Esophagus squamous epithelium (tissue), 5 donors: ENCODE measurements at places on chromosomes 7 and 10. TPM values are rescaled to one million over a fixed set of nuclear protein-coding genes. Genes with fewer than 3 reads are reported as not detected.

Gene JAZF1
- 8.6 TPM for total RNA-seq

GRCh38 chr7:27339478-27339877, 96.9 kb downstream of the EVX1 start:
- H3K36me3 ChIP-seq = no peaks in the 10 kb centered on the region
- no peak overlapping the region for H3K27ac ChIP-seq
- no peak for DNase-seq
- H3K4me3 ChIP-seq = no peak overlapping the region
- no peaks in the 10 kb centered on the region for H3K27me3 ChIP-seq
- H3K4me1 ChIP-seq = no peaks in the 10 kb centered on the region

- H3K27ac ChIP-seq = no peak overlapping the region
- no peak overlapping the region for H3K4me3 ChIP-seq
- H3K36me3 ChIP-seq = no peaks in the 10 kb centered on the region
- no peaks in the 10 kb centered on the region for H3K4me1 ChIP-seq
- no peak for DNase-seq
- no peaks in the 10 kb centered on the region for H3K27me3 ChIP-seq
Observed at GRCh38 chr7:2896131-2896530, 52.0 kb upstream of the GNA12 start.

- no peaks in the 10 kb centered on the region for H3K4me1 ChIP-seq
- no peak overlapping the region for H3K4me3 ChIP-seq
- H3K27ac ChIP-seq = no peak overlapping the region
- no peaks in the 10 kb centered on the region for H3K36me3 ChIP-seq
- DNase-seq = no peak
Observed at GRCh38 chr7:46210467-46210866, 289.4 kb upstream of the IGFBP3 start.

GRCh38 chr10:51063659-51064535, 10.4 kb upstream of the PRKG1 start:
- no peaks in the 10 kb centered on the region for H3K36me3 ChIP-seq
- no peaks in the 10 kb centered on the region for H3K27me3 ChIP-seq
- no peak overlapping the region for H3K27ac ChIP-seq
- H3K4me3 ChIP-seq = no peak overlapping the region
- H3K4me1 ChIP-seq = no peaks in the 10 kb centered on the region
- DNase-seq = no peak

GRCh38 chr7:103336761-103337160, 7.8 kb downstream of the DNAJC2 start:
- DNase-seq = no peak
- H3K4me1 ChIP-seq = no peaks in the 10 kb centered on the region
- H3K27me3 ChIP-seq = no peaks in the 10 kb centered on the region
- peaks cover 98% of the 10 kb centered on the region for H3K36me3 ChIP-seq

DNA sequence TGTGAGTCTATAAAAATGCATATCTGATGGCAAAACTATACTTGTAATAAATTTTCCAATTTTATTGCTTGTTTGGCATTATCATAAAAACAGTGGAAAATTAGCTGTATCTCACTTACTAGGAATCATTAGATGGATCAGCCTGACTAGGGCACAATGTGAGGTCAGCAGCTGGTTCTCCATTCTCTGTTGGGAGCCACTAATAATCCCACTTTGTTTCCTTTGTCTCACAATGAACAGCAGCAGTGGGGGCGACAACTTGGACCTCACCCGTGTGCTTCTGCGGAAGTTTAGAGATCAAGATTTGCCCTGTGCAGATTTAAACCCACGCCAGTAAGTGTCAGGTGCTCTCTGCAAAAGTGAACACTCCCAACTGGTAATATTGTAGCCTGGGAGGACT, 295.5 kb downstream of the ABCA13 start:
- H3K36me3 ChIP-seq = no peaks in the 10 kb centered on the region
- no peak overlapping the region for H3K27ac ChIP-seq
- H3K4me1 ChIP-seq = no peaks in the 10 kb centered on the region
- H3K27me3 ChIP-seq = no peaks in the 10 kb centered on the region

- H3K36me3 ChIP-seq = no peaks in the 10 kb centered on the region
- DNase-seq = no peak
- no peaks in the 10 kb centered on the region for H3K4me1 ChIP-seq
- H3K27ac ChIP-seq = peak overlapping the region; percentile 85
- peak overlapping the region; percentile 29 for H3K4me3 ChIP-seq
Observed at GRCh38 chr7:50305583-50306493, 1.3 kb downstream of the IKZF1 start.

GRCh38 chr10:84360637-84361365, 32.4 kb downstream of the CCSER2 start:
- DNase-seq = no peak
- H3K27me3 ChIP-seq = no peaks in the 10 kb centered on the region
- no peaks in the 10 kb centered on the region for H3K36me3 ChIP-seq
- peak overlapping the region; percentile 7 for H3K27ac ChIP-seq

Gene IQUB
- total RNA-seq = not detected

- H3K36me3 ChIP-seq = no peaks in the 10 kb centered on the region
- DNase-seq = no peak
- no peak overlapping the region for H3K4me3 ChIP-seq
- H3K27ac ChIP-seq = no peak overlapping the region
Observed at GRCh38 chr7:108248418-108248817, 118.3 kb upstream of the LAMB4 start.

Gene ADRA2A
- 0.40 TPM for total RNA-seq

DNA sequence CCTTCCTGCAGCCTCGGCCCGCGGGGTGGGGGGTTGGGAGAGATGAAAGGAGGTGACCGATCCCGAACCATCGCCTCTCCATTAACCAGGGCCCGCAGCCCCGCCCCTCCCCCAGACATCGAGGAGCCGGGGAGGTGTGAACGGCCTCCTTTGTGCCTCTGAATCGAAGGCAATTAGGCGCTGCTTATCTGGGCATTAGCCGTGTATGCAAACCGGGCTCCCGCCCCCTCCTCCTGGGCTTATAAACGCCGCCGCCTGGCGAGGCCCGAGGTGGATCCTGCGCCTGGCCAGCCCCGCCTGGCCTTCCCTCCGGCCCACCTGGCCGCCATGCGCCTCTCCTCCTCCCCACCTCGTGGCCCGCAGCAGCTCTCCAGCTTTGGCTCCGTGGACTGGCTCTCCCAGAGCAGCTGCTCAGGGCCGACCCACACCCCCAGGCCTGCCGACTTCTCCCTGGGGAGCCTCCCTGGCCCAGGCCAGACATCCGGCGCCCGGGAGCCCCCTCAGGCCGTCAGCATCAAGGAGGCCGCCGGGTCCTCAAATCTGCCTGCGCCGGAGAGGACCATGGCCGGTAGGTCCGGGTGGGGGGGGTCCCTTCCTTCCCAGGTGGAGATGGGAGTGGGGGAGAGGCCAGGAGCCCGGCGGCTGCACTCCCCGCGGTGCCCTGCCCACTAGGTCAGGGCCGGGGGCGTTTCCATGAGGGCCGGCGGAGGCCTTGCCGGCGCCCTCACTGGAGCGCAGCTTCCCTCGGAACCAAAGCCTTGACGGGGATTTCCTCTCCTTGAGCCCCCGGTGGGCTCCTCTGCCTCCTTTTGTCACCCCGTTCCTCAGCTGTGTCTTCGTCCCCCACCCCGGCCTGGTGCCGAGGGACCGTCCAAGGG, at the start of gene VENTX:
Gene VENTX (plus strand): TSS at position 268 of the 878 bp plus-strand sequence. CDS start 60 bp downstream, at position 328.
- H3K4me3 ChIP-seq = peak within 1 kb of the TSS; percentile 54
- H3K27ac ChIP-seq = no peak within 1 kb of the TSS
- DNase-seq = no peak
- peaks cover 16% of the 10 kb centered on the region for H3K4me1 ChIP-seq
- H3K36me3 ChIP-seq = no peaks in the 10 kb centered on the region

GRCh38 chr7:74267756-74268565, 13.8 kb upstream of the RFC2 start:
- H3K4me1 ChIP-seq = peaks cover 4% of the 10 kb centered on the region
- H3K27me3 ChIP-seq = no peaks in the 10 kb centered on the region
- no peak overlapping the region for H3K4me3 ChIP-seq
- no peak for DNase-seq
- no peaks in the 10 kb centered on the region for H3K36me3 ChIP-seq

Gene AKR1D1
- not detected for total RNA-seq

Gene PPP1R17
- not detected for total RNA-seq

- H3K36me3 ChIP-seq = peaks cover 7% of the 10 kb centered on the region
- H3K27ac ChIP-seq = peak overlapping the region; percentile 70
- H3K4me3 ChIP-seq = no peak overlapping the region
- DNase-seq = no peak
- peaks cover 16% of the 10 kb centered on the region for H3K4me1 ChIP-seq
Observed at GRCh38 chr10:125016611-125017202, 74.8 kb downstream of the ZRANB1 start.
